ENCODE measurements at places on chromosomes 16 and 17. TPM values are rescaled to one million over a fixed set of nuclear protein-coding genes. Genes with fewer than 3 reads are reported as not detected.

The SBK1 gene
- not detected for total RNA-seq

The DNAI2 gene
- not detected for total RNA-seq

DNA sequence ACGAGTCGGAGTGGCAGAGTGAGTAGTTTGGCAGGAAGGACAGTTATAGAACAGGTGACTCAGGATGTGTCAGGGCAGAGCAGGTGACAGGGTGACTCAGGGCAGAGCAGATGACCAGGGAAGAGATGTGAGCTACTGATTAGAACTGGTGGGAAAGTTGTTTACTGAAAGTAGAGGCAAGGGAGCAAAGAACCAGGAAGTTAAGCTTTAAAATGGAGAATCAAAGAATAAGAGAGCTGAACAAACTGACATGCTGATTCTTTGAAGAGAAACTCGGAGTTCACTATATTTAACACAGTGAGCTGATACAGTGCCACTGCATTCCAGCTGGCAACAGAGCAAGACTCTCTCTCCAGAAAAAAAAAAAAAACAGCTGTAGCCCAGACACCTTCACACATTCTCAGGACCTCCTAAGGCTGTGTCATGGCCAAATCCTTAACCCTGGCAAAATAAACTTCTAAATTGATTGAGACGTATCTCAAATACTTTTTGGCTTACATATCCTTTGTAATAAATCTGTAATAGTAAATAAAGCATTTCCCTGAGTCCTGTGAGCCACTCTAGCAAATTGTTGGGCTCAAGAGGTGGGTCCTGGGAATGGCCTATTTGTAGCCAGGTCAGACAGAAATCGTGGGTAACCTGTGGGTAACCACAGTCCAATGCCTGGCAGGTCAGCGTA is 12.3 kb upstream of the UBE2I start:
- H3K4me3 ChIP-seq, result peak overlapping the region; percentile 7
- peak; percentile 89 for DNase-seq
- peaks cover 21% of the 10 kb centered on the region for H3K4me1 ChIP-seq
- no peaks in the 10 kb centered on the region for H3K36me3 ChIP-seq

The IL32 gene
- 1.5 TPM for total RNA-seq

DNA sequence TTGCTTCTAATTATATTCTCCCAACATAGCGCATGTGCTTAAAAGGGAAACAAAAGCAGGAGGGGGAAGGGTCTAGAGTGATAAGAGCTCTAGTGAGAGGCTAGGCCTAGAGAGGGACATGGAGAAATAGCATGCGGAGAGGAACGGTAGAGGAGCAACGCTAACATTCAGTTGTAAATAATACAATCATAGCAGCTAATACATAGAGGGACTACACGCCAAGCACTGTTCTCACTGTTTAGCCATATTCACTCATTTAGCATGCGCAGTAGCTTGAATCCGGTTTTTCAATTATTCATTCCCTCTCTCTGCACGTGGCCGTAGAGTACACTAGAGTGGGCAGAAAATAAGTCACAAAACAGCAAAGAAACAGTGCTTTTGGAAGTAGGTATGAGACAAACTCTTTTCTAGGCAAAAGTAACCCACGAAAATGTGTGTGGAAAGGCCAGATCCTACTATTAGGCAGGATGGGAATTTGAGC is 1.7 kb upstream of the ALOX12 start:
- peaks cover 7% of the 10 kb centered on the region for H3K4me1 ChIP-seq
- no peak overlapping the region for H3K27ac ChIP-seq
- no peak for DNase-seq
- H3K27me3 ChIP-seq, result peaks cover 1% of the 10 kb centered on the region
- peaks cover 13% of the 10 kb centered on the region for H3K36me3 ChIP-seq

DNA sequence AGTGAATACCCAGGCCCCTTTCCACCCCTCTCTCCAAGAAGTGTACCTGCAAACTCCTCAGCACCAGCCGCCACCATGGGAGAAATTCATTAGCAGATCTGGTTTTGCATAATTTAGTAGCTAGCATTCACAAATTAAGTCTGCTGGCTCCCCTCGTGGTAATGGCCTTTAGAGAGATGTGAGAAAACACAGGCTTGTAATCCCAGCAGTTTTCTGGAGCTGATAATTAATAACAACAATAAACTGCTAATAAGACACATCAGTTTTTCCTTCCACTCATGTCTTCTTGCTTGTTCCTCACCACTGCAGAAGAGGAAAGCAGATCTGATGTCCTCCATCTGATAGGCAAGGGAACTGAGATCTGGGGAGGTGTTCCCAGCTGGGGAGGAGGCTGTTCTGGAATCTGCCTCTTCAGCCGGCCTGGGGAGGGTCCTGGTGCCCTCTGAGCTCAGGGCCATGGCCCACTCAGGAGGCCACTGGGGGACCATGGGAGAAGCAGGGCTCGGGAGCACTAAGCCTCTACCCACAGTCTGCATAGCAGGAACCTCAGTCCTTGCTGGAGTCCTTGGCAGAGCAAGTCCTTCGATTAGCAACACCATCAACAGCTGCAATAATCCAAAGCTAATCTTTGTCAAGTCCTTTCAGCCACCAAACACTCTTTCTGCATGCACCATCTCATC is 74.2 kb upstream of the DNAJA2 start:
- H3K36me3 ChIP-seq, result no peaks in the 10 kb centered on the region
- peaks cover 17% of the 10 kb centered on the region for H3K27me3 ChIP-seq

The EFNB3 gene
- 0.30 TPM for total RNA-seq

The NECAB2 gene
- total RNA-seq, result not detected

The SHISA9 gene
- not detected for total RNA-seq

DNA sequence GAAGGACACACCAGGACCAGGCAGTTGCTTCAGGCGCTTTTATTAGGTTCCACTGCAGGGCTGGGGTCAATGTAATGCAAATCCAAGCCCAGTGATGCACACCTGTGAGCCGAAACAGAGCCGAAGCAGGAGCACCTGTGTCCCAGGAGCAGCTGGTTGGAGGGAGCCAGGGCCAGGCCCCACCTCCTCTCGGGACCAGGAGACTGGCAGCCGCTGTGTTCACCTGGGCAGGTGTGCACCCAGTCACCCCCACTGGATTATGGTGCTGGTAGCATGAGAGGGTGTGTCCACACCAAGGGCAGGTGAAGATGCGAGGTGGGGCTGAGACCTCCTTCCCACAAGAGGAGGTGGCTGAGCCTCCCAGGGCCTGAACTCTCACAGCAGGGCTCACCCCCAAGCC is 4.7 kb upstream of the FAAP100 start:
- H3K4me3 ChIP-seq, result no peak overlapping the region
- H3K36me3 ChIP-seq, result peaks cover 40% of the 10 kb centered on the region
- H3K27me3 ChIP-seq, result peaks cover 8% of the 10 kb centered on the region
- H3K4me1 ChIP-seq, result peaks cover 58% of the 10 kb centered on the region
- DNase-seq, result no peak
- peak overlapping the region; percentile 72 for H3K27ac ChIP-seq

- H3K4me1 ChIP-seq, result 0 out of 2 replicates have a peak, but pooled peaks cover 7% of the 10 kb centered on the region
- no peak within 1 kb of the TSS for H3K27ac ChIP-seq
- H3K27me3 ChIP-seq, result peaks cover 16% of the 10 kb centered on the region
These were observed at the start of gene TSPOAP1 for GRCh38 chr17:58328195-58329034. TSPOAP1 (minus strand) TSS chr17:58328795; CDS start chr17:58327920, 875 bp downstream.

All from HFFc6 (cell line).